NCI-H187 treated with DMSO at 0.1 percent for 48 hours (cell line): ENCODE measurements at places on chromosomes 6 and 20.

DNA sequence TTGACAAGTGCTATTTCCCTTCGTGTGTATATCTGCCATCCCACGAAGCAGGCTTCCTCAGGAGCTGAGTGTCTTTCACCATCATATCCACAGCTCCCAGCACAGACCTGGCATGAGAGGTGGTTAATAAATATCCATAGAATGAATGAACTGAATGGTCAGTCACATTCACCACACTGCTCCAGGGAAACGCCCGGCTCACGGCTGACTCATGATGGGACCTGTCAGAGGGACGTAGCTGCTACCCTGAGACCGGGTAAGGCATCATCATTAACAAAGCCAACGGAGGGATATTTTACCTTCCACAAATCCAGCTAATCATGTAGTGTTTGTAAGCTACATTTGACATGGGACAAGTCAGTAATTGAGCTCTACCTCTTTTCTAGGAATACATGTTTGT lies 12.5 kb downstream of the AGPAT4 start:
- no peak for DNase-seq

DNA sequence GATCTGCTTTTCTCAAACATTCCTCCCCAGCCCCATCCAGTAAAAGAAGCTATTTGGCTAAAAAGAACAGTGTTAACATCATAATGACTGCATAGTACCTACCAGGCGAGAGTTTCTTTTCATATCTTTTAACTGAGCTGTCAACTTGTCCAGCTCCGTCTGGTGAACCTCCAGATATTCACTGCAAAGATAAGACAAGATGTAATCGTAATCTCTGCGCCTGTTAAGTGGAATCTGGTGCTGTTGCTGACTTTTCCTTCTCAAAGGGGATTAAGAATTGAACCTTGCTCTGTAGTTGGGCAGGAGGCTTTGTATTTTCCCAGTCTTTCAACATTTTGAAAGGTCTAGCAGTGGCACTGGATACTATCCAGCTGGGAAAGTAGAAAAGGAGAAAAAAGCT lies 63.0 kb downstream of the RIPOR2 start:
- no peak for DNase-seq

DNA sequence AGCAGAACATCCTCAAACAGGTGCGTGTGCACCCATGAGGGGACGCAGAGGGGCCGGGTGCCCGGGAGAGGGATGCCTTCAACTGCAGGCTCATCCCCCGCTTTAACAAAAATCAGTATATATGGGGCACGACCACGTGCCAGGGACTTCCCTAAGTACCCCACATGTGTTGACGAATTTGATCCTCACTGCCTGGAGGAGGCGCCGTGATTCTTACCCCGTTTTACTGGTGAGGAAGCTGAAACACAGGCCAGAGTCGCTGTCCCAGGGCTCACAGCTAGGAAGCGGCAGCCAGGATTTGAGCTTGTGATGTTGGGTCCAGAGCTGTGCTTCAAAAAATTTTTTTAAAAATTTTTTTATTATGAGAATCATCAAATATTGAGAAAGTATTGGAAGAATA lies 44.8 kb downstream of the ITPR3 start:
- DNase-seq, result no peak

DNA sequence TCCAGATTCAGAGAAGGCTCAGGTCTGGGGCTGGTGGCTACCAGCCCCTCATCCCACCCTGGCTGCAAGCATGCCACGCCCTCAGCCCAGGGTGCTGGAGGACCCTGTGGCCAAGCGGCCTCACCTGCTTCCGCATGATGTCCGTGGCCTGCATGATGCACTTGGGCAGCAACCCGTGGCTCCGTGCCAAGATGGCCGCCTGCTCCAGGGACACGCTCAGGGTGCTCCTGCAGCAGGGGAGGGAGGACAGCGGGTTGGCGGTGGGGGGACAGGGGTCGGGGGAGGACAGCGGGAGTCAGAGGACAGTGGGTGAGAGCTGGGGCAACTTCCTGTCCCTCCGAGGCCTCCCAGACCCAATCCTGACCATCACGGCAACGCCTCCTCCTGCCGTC lies 200.1 kb downstream of the PREX1 start:
- DNase-seq, result no peak

DNA sequence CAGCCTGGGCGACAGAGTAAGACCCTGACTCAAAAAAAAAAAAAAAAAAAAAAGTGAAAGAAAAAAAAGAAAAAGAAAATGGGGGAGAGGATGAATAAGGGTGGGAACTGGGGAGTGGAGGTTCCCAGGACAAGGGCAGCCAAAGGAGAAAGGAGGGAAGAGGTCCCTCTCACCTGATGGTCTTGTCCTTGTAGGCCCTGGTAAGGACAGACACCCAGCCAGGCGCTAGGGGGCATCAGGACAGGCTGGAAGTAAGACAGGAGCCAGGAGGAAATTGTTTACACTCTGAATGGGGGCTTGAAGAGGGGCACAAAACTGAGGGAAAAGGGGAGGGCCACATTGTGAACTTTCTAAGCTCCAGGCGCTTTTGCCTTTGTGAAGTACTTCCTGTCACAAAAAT lies 2.3 kb upstream of the ALDH5A1 start:
- DNase-seq, result no peak
